ENCODE measurements at places on chromosomes 7 and 10. TPM values are rescaled to one million over a fixed set of nuclear protein-coding genes. Genes with fewer than 3 reads are reported as not detected.
A peak's percentile ranks its signal among the peaks of the same experiment; 100 is the strongest.

- no peak overlapping the region for H3K27ac ChIP-seq
- no peaks in the 10 kb centered on the region for H3K36me3 ChIP-seq
- no peak overlapping the region for H3K4me3 ChIP-seq
- no peak for DNase-seq
- no peaks in the 10 kb centered on the region for H3K27me3 ChIP-seq
Observed at GRCh38 chr7:30468041-30468440, 10.5 kb downstream of the NOD1 start.

- H3K4me3 ChIP-seq, result peak overlapping the region; percentile 93
- H3K36me3 ChIP-seq, result peaks cover 9% of the 10 kb centered on the region
- H3K27me3 ChIP-seq, result no peaks in the 10 kb centered on the region
- no peak for DNase-seq
Observed at GRCh38 chr10:87867453-87867852, 4.0 kb downstream of the PTEN start.

DNA sequence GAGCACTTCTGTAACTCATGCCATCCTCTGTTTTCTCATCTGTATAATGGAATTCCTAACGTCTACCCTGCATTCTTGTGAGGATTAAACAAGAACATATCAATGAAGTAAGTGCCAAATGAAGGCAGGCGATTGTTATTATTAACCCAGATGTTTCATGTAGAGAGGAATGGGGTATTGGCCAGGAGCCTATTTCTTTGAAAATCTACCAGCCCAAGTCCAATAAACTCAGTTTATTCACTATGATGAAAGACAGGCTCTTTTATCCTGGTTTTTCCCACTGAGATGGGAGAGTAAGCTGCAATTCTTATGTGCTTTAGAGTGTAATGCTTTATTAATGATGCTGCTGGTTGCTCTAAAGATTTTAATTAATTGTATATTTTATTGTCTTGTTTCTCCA, 9.6 kb downstream of the CTTNBP2 start:
- H3K4me3 ChIP-seq, result no peak overlapping the region
- H3K27me3 ChIP-seq, result no peaks in the 10 kb centered on the region
- H3K4me1 ChIP-seq, result peaks cover 41% of the 10 kb centered on the region
- H3K27ac ChIP-seq, result no peak overlapping the region
- DNase-seq, result no peak
- H3K36me3 ChIP-seq, result peaks cover 30% of the 10 kb centered on the region

ANKRD7 gene
- 1.9 TPM for total RNA-seq

HIP1 gene
- total RNA-seq, result 86.3 TPM

DNA sequence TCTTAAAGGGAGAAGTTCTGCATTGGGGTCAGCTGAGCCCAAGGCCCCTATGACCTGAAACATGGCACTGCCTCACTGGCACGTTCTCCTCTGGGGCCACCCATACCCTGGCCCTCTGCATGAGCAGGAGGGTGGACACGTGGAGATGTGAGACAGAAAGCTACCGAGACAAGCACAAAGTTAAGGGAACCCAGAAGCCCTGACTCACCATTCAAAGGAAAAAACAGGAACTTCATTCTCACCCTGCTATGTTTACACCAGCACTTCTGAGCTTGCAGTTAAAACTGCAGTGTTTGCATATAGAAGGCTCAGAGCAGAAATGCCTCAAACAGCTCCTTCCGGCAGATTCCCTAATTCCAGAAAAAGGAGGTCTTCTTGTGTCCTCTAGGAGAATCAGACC, 41.7 kb downstream of the DENND11 start:
- no peak overlapping the region for H3K4me3 ChIP-seq
- no peak for DNase-seq
- no peaks in the 10 kb centered on the region for H3K4me1 ChIP-seq
- 0 out of 2 replicates have a peak overlapping the region, but pooled peaks have one; percentile 12 for H3K27ac ChIP-seq
- peaks cover 28% of the 10 kb centered on the region for H3K36me3 ChIP-seq
- H3K27me3 ChIP-seq, result no peaks in the 10 kb centered on the region

DNA sequence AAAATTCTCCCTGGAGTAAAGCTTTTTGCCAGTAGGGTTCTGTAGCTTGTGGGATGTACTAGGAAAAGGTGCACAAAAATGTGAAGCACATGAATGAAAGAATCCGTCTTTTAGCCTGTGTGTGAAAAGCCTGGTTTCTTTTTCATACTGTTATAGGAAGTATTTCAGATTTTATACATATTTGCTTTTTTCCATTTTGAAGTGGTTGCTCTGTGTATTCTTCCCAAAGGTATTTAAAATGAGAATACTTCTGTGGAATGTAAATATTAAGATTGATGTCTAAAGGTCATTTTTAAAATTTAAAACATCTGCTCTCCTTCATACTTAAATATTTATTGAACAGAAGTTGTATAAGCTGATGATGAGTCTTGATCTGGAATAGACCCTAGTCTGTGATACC, 96.8 kb downstream of the CDK14 start:
- H3K36me3 ChIP-seq, result peaks cover 5% of the 10 kb centered on the region
- H3K4me1 ChIP-seq, result peaks cover 16% of the 10 kb centered on the region
- no peak for DNase-seq
- H3K27me3 ChIP-seq, result no peaks in the 10 kb centered on the region

CRHR2 gene
- 0.09 TPM for total RNA-seq

PPP1R17 gene
- 2.6 TPM for total RNA-seq

HOXA4 gene
- not detected for total RNA-seq

DNA sequence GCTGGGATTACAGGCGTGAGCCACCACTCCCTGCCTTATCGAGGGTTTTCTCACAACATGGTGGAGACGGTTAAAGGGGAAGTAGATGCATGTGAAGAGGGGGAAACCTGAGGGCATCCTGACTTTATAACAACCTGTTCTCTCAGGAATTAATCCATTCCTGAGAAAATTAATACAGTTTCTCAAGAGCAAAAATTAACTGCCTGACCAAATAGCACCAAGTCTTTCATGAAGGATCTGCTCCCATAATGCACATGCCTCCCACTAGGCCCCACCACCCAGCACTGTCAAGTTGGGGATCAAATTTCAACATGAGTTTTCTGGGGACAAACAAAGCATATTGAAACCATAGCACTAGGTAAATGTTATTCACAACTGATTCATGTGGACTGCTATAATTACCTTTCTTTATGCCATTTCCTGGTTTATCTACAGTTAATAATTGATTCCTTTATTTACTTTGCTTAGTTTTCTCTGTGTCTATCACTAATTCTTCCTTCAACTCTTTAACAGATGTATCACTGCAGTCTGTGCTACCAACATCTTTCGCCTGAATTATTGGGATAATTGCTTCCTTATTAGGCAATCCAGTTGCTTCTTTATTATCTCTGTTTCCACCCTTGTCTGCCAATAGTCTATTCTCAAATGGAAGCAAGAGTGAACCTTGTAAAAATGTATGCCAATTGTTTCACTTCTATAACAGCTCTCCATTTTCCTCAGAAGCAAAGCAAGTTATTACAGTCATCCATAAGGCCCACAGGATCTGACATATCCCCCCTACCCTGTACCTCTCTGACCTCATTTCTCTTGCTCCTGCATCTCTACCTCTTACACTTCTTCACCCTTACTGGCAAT, 12.9 kb upstream of the MICU1 start:
- H3K4me1 ChIP-seq, result peaks cover 8% of the 10 kb centered on the region
- H3K27ac ChIP-seq, result no peak overlapping the region
- H3K36me3 ChIP-seq, result no peaks in the 10 kb centered on the region
- no peak for DNase-seq
- H3K4me3 ChIP-seq, result no peak overlapping the region

EVX1 gene
- total RNA-seq, result not detected

GRCh38 chr10:131830446-131831130, 70.2 kb upstream of the PPP2R2D start:
- H3K4me1 ChIP-seq, result peaks cover 25% of the 10 kb centered on the region
- no peak overlapping the region for H3K4me3 ChIP-seq
- peak; percentile 5 for DNase-seq
- H3K27ac ChIP-seq, result no peak overlapping the region
- H3K27me3 ChIP-seq, result no peaks in the 10 kb centered on the region
- no peaks in the 10 kb centered on the region for H3K36me3 ChIP-seq

- peak; percentile 69 for DNase-seq
- H3K36me3 ChIP-seq, result no peaks in the 10 kb centered on the region
- peaks cover 37% of the 10 kb centered on the region for H3K27me3 ChIP-seq
- peak within 1 kb of the TSS; percentile 67 for H3K4me3 ChIP-seq
Observed at GRCh38 chr10:114239117-114239993, at the start of gene VWA2. VWA2 (plus strand) TSS chr10:114239254; CDS start chr10:114248714, 9,460 bp downstream.

GRCh38 chr7:94295850-94296249, 98.8 kb upstream of the COL1A2 start:
- no peak overlapping the region for H3K4me3 ChIP-seq
- no peaks in the 10 kb centered on the region for H3K27me3 ChIP-seq
- no peak for DNase-seq
- H3K27ac ChIP-seq, result no peak overlapping the region
- peaks cover 11% of the 10 kb centered on the region for H3K4me1 ChIP-seq

DNA sequence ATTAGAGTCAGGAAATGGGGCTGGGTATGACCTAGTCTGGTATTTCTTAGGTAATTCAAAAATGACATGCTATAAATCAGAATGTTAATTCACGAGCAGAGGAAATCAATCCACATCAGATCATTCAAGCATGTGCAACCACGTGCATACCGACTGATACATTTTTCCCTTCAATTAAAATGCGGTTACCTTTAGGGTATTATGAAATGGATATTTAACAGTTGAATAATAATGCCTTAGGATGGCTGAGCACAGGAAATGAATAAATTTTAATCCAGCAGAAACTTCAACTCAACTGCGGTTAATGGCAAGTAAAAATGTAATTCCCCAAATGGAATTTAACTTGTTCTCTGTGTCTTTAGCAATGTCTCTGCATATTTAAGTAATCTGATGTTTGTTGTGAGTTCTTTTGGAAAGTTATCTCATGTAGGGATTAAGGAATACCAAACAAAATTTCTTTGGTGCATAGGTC, 9.2 kb downstream of the CPA2 start:
- peaks cover 10% of the 10 kb centered on the region for H3K27me3 ChIP-seq
- peak overlapping the region; percentile 46 for H3K27ac ChIP-seq
- no peak overlapping the region for H3K4me3 ChIP-seq
- DNase-seq, result no peak

- H3K4me3 ChIP-seq, result no peak overlapping the region
- peaks cover 12% of the 10 kb centered on the region for H3K4me1 ChIP-seq
- H3K27ac ChIP-seq, result no peak overlapping the region
- H3K36me3 ChIP-seq, result peaks cover 7% of the 10 kb centered on the region
Observed at GRCh38 chr10:24518981-24519597, 204.6 kb downstream of the ARHGAP21 start.

COL26A1 gene
- 70.9 TPM for total RNA-seq

VSIR gene
- total RNA-seq, result 0.74 TPM

PNLIP gene
- total RNA-seq, result 1.9 TPM
